ENCODE measurements at places on chromosomes 6 and 20. TPM values are rescaled to one million over a fixed set of nuclear protein-coding genes. Genes with fewer than 3 reads are reported as not detected.
A peak's percentile ranks its signal among the peaks of the same experiment; 100 is the strongest.

DNA sequence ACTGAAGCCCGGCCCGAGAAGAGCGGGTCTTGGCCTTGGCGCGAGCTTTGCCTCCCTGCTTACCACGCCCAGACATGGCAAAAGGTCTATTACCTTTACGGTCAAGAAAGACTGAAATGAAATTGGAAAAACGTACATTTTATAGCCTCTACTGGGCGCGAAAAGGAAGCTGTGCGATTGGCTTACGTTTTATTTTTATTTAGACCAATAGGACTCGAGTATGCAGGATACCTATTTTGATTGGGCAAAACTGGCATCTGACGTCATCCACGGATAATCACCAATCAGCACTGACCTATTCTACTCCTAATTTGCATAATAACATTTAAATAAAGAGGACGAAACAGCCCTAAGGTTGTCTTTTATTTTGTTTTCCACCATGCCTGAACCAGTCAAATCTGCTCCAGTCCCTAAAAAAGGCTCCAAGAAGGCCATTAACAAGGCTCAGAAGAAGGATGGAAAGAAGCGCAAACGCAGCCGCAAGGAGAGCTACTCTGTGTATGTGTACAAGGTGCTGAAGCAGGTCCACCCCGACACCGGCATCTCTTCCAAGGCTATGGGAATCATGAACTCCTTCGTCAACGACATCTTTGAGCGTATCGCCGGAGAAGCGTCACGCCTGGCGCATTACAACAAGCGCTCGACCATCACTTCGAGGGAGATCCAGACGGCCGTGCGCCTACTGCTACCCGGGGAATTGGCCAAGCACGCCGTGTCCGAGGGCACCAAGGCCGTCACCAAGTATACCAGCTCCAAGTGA lies 97.4 kb downstream of the OR2B2 start:
- peak; percentile 97 for DNase-seq

GRCh38 chr6:156190270-156190669 lies 586.9 kb upstream of the ARID1B start:
- no peak for DNase-seq

- DNase-seq = no peak
Observed at GRCh38 chr6:21868226-21868625, 274.7 kb downstream of the SOX4 start.

DNA sequence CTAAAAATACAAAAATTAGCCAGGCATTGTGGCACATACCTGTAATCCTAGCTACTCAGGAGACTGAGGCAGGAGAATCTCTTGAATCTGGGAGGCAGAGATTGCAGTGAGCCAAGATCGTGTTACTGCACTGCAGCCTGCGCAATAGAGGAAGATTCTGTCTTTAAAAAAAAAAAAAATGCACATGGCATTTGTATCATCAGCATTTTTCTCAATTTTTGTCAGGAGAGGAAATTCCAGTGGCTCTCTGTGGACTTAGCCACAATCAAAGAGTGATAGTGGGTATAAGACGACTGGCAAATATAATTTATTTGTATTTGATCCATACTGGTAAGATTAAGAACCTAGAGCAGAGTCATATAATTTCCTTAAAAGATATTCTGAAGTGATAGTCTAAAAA lies 28.6 kb downstream of the DEFB114 start:
- DNase-seq = no peak

DNA sequence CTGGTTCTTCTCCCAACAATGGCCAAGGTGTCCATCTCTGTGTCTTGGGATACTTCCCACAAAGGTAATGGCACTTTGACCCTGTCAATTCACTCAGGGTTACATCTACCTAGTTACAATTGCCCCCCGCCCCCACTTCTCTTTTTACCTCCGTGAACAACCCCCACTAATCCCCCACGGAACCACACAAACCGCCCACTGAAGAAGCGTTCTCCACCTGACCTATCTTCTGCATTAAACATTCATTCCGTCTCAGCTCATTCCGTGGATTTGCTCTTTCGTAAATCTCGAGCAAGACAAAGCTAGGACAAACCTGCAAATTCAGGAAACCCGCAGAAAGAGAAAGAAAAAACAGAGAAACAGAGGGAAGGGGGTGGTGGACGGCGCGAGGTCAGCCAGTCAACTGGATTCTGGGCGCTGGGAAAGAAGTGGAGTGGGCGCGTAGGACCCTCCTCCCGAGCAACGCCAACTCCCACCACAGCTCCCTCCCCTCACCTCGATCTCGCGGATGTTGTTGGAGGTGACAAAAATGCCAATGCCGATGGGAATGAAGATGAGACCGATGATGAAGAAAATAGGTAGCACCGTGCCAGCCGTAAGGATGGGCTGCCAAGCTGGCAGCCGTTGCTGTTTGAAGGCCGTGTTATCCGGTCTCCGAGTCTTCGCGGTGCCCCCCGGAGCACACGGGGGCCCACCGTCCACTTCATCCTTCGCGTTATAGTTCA lies 523 bp downstream of the TMEM30A start:
- DNase-seq = no peak

DNA sequence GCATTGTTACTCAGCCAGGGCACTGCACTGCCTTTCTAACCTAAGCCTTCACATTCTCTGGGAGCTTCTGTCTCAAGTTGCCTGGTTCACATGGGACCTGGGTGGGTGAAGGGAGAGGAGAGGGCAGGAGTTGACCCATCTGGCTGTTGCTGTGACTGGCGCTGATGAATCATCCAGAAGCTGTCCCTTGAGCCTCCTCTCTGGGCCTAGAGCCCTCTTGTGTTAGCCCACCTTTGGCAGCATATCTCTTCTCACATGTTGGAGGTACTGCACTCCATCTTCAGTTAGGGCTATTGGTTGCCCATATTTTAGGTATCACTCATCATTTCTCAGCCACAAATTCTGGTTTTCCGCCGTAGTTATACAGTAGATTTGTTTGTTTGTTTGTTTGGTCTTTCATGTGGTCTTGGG lies 19.8 kb downstream of the XRN2 start:
- DNase-seq = no peak

GRCh38 chr6:54194067-54194466 lies 82.8 kb downstream of the MLIP start:
- peak; percentile 52 for DNase-seq

- DNase-seq = no peak
Observed at GRCh38 chr20:54073288-54073687, 2.9 kb upstream of the BCAS1 start.

DNA sequence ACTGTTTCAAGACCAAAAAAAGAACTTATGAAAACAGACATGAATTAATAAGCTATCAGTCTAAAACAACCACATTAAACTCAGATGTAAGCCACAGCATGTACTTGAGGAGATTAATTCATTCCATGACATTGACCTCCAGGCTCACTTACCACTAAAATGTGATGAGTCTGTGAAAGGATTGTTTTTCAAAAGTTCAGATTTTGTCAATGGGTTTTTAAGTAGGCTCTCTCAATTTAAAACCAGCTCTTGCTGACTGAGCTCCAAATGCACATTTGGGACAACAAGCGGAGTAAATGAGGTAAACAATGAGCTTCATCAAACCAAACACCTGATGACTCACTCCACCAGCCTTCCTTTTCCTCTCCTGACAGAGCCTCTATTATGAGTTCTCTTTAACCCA lies 197.0 kb downstream of the SIM1 start:
- peak; percentile 31 for DNase-seq

- DNase-seq = no peak
Observed at GRCh38 chr20:35902545-35902941, 51.8 kb downstream of the SCAND1 start.

DNA sequence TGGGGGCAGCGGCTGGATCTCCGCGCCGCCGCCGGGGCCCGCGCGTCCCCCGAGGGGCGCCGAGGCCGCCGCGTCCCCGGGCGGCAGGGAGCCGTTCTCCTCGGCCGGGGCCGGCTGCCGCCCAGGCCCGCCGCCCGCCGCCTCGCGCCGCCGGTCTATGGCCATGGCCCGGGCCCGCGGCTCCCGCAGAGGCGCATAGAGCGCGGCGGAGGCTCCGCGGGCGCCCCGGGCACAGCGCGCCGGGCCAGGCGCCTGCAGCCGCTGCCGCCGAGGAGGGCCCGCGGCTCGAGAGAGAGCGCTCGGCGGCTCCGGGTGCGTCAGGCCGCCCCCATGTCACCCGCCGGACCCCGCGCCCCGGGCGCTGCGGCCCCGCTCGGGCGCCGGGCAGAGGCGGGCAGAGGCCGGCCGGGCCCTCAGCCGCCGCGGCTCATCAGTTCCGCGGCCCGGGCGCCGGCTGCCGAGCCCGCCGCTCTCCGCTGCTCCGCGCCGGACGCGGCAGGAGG lies 404 bp downstream of the SLC22A23 start:
- DNase-seq = no peak

DNA sequence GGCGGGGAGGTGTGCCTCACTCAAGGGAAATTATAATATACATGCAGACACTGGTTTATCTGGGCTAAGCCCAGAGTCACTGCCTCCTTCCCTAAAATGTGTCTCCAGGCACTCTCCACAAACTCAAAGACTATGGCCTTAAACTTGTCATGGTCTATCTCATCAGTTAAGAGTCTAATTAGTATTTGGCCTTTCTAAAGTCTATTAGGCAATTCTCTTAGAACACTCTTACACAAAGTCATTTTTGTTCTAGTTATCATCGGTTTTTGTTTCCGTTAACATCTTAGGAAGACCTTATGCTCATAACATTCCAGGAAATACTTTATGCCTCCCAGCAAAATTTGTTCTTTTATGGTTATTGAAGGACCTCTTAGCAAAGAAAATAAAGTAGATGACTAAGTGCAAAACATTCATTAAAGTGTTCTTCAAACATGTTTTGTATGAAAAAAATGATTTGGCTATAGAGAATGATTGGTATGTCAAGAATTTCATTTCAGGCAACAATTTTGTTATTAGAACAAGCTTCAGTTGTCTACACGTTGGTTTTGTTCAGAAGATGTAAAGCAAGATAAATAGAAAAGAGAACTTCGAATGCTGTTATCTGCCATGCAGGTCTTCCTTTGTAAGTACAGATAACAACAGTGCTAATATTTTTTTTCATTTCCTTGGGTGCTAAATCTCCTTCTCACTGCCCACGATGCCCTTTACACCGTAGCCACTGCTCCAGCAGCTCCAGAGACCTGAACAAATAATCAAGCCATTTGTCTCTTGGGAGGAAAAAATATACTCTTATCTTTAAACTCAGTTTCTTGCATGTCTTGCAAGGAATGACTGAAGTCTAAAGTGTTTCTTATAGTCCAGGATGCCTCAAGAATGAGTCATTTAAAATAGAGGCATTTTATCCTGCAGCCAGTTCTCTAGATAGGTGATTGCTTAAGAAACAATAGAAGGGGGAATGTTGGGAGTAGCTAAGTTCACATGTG lies 170.4 kb downstream of the HTR1B start:
- DNase-seq = peak; percentile 64

GRCh38 chr20:12825226-12825595 lies 183.6 kb upstream of the SPTLC3 start:
- no peak for DNase-seq

- peak; percentile 76 for DNase-seq
Observed at GRCh38 chr6:67683960-67684359, 951.1 kb upstream of the ADGRB3 start.

Gene C6orf15
- total RNA-seq = not detected

Gene ELOVL2
- 0.91 TPM for total RNA-seq

Gene KCNB1
- total RNA-seq = 0.35 TPM

Gene POM121L2
- total RNA-seq = not detected

Gene MATN4
- not detected for total RNA-seq

Gene GTSF1L
- total RNA-seq = not detected

Measured in PC-3 (cell line).